ENCODE measurements at places on chromosomes 1 and 21.

GRCh38 chr1:67917006-67917405, 83.7 kb upstream of the GNG12 start:
- no peak for DNase-seq

DNA sequence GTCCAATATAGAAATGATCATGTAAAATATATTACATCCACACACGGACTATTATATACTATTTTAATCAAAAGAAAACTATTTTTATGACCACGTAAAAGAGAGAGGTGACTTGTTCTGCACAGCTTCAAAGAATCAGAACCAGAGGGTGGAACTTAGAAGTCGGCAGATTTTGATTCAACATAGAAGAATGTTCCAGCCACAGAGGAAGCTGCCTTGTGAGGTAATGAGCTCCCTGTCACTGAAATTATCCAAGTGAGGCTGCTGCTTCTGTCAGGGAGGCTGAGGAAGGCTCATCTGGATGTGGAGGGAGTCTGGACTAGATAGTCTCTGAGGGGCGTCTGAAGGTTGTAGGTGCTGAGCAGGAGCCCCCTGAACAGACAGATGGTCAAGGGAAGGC, 2.7 kb downstream of the PLEKHA6 start:
- no peak for DNase-seq

DNA sequence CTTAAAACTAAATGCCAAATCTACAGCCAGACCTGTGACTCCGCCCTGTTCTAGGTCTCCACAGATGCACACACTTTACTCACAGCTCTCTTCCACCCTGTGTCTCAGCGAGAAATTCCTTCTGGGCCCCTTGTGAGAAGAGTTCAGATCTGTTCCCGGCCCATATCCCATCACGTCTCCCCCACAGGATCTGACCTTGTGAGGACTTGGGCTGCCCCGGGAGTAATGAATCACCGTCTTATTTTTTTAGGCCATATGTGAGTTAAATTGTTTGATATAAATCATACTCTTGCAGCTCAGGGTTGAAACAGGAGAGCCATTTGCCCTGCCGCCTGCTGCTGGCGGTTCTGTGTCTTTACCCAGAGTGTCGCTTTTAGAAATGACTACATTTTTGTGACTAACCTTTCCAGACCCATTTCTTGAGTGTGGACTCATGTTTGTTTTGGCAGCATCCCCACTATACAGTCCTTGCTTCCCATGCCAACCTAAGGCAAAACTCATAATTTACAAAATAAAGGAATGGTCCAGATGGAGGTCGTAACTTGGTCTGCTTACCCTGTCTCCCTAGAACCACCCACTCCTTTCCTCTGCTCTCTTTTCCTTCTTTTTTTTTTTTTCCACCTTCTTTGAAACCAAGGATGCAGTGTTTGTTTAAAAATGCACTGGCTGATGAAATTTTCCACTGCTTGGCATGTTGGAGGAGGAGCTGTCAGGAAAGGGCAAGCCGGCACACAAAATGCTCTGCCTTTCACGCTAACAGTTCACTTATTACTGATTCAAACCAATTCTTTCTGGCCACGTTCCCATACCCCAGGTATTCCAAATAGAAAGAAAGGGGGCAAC, 98.0 kb upstream of the C1orf105 start:
- no peak for DNase-seq

DNA sequence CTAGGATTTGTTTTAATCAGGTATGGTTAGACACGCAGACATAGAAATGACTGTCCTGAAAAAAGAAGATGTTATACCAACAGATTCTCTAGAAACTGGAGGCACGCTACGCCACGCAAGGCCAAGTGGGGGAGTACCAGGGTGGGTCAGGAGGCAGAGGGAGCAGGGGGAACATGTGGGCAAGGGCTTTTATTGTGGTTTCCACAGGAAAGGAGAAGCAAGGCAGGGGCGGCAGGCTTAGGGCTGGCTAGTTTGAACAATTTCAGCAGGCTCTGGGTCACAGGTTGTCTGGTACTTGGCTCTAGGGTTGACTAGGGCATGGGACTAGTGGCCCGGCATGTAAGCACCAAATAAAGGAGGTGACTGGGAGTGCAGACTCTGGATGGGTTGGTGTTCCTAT, 7.2 kb downstream of the MTARC2 start:
- no peak for DNase-seq

- DNase-seq: no peak
These were observed 203.6 kb downstream of the PCP4 start for GRCh38 chr21:40070871-40071270.

DNA sequence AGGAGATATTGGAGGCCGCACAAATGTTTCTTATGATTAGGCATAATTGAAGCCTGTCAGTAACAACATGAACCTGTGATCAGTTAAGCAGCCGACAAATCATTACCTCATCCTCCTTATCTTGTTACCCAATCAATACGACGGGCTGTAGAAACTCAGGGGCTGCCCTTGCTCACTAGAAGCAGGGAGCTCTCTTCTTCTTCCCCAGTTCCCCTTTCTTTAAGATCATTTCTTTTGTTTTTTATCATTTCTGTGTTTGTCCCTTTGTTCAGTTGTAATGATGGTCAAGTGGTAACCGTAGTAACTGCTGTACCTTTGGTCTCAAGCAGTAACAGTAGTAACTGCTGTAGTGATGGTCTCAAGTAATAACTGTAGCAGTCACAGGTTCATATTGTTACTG, 13.8 kb upstream of the FCGR2A start:
- no peak for DNase-seq

- DNase-seq: no peak
These were observed 56.2 kb downstream of the ENAH start for GRCh38 chr1:225596736-225597135.

- DNase-seq: no peak
These were observed 30.8 kb downstream of the IER5 start for GRCh38 chr1:181119093-181119989.

All from frontal cortex (tissue), 4 donors.